ENCODE measurements at places on chromosomes 5 and 9.

DNA sequence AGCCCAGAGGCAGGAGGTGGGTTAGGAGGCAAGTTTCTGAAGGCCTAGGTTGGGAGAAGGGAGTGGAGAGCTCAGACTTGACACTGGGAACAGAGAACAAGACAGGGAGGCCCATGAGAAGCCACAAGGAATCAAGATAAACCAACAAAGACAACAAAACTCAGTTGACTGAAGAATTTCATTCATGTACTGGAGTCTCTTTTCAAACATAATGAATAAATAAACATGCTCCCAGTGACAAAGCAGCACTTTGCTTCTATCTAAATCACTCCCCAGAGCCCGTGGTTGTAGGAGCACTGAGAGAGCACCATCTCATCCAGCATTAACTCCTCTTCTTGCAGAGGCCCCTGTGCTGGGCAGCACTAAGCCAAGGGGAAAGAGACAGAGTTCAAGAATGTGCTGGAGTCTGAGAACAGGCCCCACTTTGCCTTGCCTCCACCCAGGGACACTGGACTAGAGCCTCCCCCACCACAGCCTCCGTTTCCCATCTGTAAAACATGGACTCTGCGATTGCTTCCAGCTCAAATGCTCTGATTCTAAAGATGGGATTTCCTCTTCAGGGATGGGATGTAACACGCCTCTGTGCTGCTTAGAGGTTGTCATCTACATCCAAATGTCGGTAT, 282.0 kb downstream of the SPOCK1 start:
- DNase-seq: no peak

DNA sequence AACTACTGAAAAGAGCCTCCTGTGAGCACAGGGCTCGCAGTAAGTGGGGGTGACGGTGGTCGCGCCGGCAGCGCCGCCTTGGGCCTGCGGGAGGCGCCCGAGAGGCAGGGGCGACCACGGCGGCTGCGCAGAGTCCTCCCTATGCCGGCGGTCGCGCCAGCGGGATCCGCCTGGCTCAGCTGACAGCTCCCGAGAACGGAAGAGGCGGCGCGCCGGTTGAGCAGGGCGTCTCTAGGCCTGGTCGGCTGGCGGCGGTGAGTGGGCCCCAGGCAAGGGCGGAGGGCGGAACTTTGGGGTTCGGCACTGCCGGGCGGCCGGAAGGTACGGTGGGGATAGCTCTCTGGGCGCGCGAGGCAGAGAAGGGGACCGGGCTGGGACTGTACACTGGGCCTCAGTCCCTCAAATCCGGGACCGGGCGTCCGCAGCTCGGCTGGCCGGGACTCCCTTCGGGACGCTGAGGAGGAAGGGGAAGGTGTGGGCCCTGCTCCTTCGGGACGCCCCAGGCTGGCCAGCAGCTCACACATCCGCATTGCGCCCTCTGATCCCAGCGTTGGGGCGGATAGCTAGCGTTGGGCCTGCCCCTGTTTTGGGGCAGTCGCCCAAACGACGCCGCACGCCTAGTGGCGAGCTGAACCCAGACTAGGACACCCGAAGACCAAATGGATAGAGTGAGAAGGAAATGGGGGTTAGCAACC, at the start of gene RNF14:
Gene RNF14, plus strand, starts transcription at position 192 of the 695 bp plus-strand sequence. CDS start 4,484 bp downstream, outside the sequence.
- peak; percentile 57 for DNase-seq

DNA sequence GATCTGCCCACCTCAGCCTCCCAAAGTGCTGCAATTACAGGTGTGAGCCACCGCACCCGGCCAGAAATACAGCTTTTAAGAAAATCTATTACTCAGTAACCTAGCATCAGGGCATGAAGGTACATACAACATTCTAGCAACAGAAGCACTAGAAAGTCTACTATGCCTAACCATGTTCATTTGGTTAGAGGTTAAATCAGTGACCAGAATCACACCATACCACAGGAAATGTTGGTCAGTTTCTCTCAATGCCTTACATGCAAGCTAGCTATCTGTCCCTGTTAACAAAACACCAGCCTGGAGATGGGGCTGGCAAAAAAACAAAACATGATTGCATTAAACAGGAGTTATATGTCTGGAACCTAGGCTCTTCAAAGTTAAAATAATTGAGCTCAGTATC, 104.1 kb downstream of the STRBP start:
- no peak for DNase-seq

DNA sequence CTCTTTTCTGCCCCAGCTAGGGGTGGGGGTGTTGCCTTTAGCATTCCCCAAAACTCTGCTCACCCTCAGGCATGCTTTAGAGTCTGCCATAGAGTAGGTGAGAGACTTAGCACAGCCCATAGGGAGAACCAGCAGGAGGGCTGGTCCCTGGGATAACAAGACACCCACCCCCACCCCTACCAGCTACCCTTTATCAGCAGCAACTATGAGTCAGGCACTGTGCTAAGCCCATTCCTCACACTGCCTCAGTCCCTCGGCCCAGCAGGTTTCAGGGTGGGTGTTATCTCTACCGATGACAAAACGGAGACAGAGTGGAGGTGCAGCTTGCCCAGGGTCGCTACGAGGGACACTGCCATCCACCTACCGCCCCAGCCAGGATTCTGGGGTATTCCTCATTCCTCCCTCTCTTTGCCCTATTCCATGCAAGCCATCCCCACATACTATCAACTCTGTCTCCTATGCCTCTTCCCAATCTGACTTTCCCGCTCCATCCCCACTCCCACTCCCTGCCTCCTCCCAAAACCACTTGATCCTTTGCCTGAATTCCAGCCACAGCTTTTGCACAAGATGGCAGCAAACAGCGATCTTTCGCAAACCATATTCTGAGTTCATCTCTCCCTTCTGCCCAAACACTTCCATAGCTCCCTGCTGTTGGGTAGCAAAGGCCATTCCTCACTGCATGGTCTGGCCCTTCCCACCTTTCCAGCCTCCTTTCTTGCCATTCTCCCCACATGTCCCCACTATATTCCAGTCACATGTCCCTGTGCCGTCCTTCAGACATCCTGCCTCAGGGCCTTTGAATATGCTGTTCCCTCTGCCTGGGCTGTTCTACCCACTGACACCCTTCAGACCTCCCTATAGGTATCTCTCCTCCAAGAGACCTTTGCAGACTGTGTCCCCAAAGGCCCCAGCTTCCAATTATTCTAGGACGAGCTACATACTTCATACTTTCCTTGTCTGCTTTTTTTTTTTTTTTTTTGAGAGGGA, 5.1 kb downstream of the CIZ1 start:
- no peak for DNase-seq

- no peak for DNase-seq
Observed at GRCh38 chr5:15676591-15676990, 176.6 kb downstream of the FBXL7 start.

- no peak for DNase-seq
Observed at GRCh38 chr9:87381746-87382145, 115.9 kb upstream of the DAPK1 start.

- DNase-seq: no peak
Observed at GRCh38 chr5:75148051-75148450, 88.6 kb downstream of the ANKRD31 start.

DNA sequence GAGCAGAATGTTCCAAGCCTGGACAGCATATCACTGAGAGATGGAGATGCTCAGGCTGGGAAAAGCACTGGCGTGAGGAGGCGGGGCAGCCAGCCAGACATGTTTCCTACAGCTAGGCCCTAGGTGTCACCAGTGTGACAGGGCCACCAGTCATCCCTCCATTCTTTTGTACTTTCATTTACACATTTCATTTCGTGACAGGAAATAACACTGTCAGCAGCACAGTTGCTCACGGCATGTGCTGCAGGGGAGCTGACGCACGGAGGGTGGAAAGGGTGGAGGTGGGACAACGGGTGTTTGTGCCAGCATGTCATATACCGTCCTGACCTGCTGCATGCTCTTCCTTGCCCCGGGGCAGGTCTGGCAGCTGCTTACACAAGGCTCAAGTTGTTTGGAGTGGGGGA, 14.8 kb upstream of the CEMIP2 start:
- no peak for DNase-seq
